NAMALWA (cell line): ENCODE measurements at places on chromosomes 12 and 14.

- DNase-seq = no peak
These were observed 211.1 kb upstream of the SFSWAP start for GRCh38 chr12:131499864-131500190.

DNA sequence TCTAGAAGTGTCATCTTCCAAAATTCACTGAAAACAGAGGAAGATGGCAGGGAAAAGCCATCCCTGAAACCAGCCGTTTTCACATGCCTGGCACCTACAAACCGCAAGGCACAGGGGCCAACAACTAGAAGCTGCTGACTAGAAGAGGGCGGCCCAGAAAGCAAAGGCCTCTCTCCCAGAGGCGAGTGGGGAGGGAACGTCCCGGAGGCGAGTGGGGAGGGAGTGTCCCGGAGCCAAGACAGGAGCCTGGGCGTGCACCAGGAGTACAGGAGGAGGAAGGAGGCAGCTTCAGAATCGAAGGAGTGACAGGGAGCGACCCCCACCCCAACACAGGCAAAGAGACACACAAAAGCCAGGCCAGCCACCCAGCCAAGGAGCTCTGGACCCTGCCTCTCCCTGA, 21.0 kb downstream of the ANKLE2 start:
- no peak for DNase-seq

GRCh38 chr12:50224026-50224692, 57.0 kb upstream of the CERS5 start:
- peak; percentile 67 for DNase-seq

DNA sequence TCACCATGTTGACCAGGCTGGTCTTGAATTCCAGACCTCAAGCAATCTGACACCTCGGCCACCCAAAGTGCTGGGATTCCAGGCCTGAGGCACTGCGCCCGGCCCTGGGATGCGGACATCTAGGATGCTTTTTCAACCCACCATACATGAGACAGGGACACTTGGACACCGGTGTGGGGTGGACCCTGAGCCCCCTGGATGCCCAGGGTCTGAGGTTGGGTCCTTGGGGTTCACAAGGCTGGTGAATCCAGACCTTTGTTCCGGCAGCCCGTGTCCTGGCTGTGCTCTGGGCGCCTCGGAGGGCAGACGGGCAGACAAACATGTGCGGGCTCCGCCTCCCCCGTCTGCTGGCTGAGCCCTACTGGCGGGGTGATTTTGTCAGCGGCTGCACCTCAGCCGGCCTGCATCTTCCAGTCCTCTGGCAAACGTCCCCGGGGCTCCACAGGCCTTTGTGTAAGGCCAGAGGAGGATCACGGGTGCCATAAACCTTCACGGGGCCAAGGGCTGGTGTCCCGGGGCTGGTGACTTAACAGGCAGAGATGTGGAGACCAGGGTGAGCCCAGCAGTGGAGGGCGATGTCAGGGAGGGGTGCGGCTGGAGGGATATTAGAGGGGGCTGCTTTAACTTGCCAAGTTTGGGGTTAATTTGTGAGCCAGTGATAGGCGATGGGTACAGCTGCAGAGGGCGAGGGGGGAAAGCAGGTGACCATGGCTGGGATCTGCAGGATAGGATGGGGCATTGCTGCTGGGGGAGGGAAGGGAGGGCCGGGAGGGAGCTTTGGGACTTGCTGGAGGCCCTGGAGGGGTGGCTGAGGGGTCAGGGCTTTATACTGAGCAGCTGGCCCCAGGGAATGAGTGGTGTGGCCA, 5.8 kb downstream of the ASPG start:
- DNase-seq = no peak

GRCh38 chr14:32319368-32320049, 9.6 kb upstream of the AKAP6 start:
- DNase-seq = no peak

- no peak for DNase-seq
These were observed 104.2 kb upstream of the ABCD2 start for GRCh38 chr12:39723831-39724230.

- no peak for DNase-seq
These were observed 41.1 kb upstream of the CSRNP2 start for GRCh38 chr12:51124504-51124903.

DNA sequence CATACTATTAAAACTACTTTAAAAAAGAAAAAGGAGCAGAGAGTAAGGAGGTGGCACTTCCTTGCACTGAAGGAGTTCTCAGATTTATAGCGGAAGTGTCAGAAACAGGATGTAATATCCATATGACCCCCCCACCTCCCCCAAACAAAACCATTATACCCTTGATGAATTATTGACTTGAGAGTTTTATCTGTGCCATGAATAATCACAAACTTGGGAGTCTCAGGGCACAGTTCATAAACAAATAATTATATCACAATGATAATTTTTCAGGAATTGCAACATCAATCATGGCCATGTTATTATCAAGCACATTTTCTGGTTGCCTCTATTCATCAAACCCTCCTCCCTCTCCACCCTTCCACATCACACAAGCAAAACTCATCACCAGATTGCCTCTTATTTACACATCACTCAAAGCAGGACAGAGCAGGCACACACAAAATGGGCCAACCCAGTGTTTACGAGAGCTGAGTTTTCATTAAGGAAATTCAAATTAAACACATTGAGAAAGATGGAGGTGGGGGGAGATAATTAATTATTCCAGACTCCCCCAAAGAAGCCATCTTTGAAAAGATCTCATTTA, 141.4 kb downstream of the EGLN3 start:
- DNase-seq = no peak

DNA sequence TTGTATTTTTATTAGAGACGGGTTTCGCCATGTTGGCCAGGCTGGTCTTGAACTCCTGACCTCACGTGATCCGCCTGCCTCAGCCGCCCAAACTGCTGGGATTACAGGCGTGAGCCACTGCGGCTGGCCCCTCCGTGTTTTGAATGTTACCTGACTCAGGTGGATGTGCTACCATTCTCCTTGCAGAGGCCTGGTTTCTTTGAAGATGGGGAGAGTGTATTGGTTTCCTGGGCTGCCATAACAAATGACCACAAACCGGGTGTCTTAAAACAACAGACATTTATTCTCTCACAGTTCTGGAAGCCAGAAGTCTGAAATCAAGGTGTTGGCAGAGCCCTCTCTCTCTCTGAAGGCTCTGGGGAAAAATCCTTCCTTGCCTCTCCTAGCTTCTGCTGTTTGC, 98.0 kb downstream of the IRF2BPL start:
- no peak for DNase-seq

DNA sequence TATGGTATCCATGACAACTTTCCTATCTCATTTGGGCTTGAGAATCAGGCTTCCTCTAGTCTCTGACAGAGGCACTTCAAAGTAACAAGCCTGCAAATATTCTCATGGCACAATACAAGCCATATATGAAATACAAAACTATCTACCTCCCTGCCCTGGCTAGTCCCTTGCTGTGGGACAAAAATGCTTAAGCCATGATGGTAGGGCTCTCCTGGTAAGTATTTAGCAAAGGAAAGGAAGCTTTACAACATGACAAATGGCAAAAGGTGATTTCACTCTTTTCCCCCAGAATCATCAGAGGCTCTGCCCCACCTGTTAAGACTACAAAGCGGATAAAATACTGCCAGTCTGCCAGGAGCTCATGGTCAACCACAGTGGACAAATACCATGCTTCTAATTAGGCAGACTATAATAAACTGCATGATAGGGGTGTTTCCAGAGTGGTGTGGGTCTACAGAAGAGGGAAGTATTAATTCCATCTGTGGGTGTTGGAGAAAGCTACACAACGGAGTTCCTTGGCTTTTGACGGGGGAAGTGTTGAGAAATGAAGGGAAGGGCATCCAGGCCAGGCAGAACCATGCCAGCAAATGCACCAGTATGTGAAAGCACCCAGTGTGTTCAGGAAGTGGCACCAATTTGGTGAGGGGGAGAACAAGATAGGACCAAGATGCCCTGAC, 92.9 kb downstream of the SPTSSA start:
- DNase-seq = no peak

- no peak for DNase-seq
These were observed at the start of gene GNB3 for GRCh38 chr12:6840761-6841515. Gene GNB3, plus strand, starts transcription at chr12:6840925. Its CDS starts 363 bp downstream, at chr12:6841288.

DNA sequence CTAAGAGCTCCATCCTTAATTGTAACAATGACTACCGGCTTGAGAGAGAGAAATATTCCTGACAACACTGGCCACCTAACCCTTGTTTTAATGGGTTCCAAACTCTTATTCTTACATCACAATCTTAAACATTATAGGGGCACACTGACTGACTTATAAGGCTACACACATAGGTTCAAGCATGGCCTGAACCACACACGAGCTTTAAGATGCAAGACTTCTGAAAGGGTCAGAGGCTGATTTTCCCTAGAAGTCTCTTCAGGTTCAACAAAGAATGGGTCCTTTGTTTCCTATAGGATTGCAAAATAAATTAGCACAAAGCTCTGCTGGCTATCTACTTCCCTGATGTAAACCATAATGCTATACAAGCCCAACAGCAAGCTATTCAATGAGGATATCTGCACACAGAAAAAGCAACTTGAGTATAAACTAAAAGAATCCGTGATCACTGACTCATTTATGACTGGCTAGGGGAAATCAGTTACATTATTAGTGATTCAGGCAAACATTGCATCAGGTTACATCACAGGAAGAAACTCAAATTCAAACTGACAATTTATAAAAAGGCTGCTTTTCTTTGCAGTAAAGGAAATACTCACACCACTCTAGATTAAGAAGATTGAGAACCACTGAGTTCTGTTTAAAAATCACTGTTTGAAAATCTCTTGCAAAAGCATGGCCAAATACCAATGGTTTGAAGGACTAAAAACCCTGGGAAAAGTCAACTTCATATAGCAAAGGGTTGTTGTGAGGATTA, 8.5 kb downstream of the BTG1 start:
- peak; percentile 10 for DNase-seq

- DNase-seq = no peak
These were observed 189.8 kb upstream of the PRICKLE1 start for GRCh38 chr12:42779186-42779859.
